ENCODE measurements at places on chromosomes 13 and 19.

GRCh38 chr19:43552198-43552450 is 19.1 kb downstream of the ZNF575 start:
- H3K27me3 ChIP-seq, result no peaks in the 10 kb centered on the region
- H3K4me3 ChIP-seq, result no peak overlapping the region
- no peak for DNase-seq

GRCh38 chr19:55418185-55418584 is 10.6 kb upstream of the UBE2S start:
- no peak overlapping the region for H3K27ac ChIP-seq
- H3K4me3 ChIP-seq, result no peak overlapping the region
- H3K27me3 ChIP-seq, result no peaks in the 10 kb centered on the region
- H3K36me3 ChIP-seq, result no peaks in the 10 kb centered on the region

- no peak overlapping the region for H3K4me3 ChIP-seq
- peaks cover 22% of the 10 kb centered on the region for H3K36me3 ChIP-seq
- no peaks in the 10 kb centered on the region for H3K27me3 ChIP-seq
- H3K4me1 ChIP-seq, result no peaks in the 10 kb centered on the region
Observed at GRCh38 chr19:12224676-12225075, 61.8 kb downstream of the ZNF136 start.

DNA sequence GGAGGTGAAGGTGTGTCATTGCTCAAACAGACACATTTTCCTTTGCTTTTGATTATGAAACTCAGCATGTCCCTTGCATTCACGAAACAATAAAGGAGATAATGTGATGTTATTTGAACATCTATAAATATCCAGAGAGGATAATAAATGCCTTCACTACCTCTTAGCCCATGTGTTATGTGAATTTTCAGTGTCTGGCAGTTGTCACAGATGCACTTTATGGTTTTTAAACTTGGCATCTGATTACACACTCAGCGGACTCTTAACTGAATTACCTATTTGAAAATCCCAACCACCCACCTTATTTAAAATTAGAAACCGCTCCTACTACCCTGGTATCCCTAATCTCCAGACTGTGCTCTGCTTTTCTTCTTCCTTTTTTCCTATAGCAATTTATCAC is 254.2 kb downstream of the COG6 start:
- H3K36me3 ChIP-seq, result no peaks in the 10 kb centered on the region
- H3K4me3 ChIP-seq, result no peak overlapping the region
- no peak for DNase-seq

- no peaks in the 10 kb centered on the region for H3K4me1 ChIP-seq
- DNase-seq, result peak; percentile 73
- no peaks in the 10 kb centered on the region for H3K27me3 ChIP-seq
- no peaks in the 10 kb centered on the region for H3K36me3 ChIP-seq
- H3K27ac ChIP-seq, result no peak overlapping the region
Observed at GRCh38 chr19:8224394-8225145, 15.4 kb downstream of the CERS4 start.

GRCh38 chr19:48487544-48487943 is 18.4 kb downstream of the CYTH2 start:
- H3K36me3 ChIP-seq, result no peaks in the 10 kb centered on the region
- H3K27ac ChIP-seq, result peak overlapping the region; percentile 71
- no peak for DNase-seq
- peaks cover 16% of the 10 kb centered on the region for H3K4me1 ChIP-seq
- no peak overlapping the region for H3K4me3 ChIP-seq

- peaks cover 17% of the 10 kb centered on the region for H3K36me3 ChIP-seq
- DNase-seq, result no peak
- H3K4me1 ChIP-seq, result no peaks in the 10 kb centered on the region
- H3K27me3 ChIP-seq, result no peaks in the 10 kb centered on the region
Observed at GRCh38 chr13:73018336-73018735, 40.5 kb upstream of the KLF5 start.

DNA sequence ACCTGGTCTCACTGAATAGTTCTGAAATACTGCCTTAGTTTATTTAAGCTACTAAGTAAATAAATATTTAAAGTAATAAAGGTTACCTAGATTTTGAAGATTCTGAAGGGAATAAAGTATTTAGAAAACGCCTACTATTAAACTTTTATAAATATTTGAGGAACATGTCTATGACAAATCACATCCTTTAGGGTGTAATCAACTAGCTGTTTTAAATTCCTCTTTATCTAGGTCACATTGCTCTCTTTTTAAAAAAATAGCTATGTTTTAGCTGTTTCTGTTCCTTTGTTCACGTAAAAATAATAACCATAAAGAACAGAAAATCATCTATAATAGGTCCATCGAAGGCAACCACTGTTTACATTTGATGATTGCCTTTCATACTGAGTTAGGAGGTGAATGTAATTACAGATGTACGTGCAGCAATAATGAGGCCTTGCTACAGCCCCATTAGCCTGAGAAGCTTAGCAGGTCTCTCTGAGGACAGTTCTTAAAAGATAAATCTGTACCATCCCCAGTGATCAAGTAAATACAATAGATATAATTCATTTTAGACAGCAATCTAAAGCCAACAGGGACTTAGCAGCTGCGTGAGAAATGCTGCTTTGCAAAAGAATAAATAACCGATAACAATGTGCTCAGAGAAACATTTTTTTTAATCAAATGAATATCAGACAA is 449.5 kb downstream of the LIG4 start:
- DNase-seq, result no peak
- H3K4me1 ChIP-seq, result no peaks in the 10 kb centered on the region
- no peak overlapping the region for H3K4me3 ChIP-seq
- H3K27me3 ChIP-seq, result no peaks in the 10 kb centered on the region
- H3K27ac ChIP-seq, result no peak overlapping the region
- no peaks in the 10 kb centered on the region for H3K36me3 ChIP-seq

DNA sequence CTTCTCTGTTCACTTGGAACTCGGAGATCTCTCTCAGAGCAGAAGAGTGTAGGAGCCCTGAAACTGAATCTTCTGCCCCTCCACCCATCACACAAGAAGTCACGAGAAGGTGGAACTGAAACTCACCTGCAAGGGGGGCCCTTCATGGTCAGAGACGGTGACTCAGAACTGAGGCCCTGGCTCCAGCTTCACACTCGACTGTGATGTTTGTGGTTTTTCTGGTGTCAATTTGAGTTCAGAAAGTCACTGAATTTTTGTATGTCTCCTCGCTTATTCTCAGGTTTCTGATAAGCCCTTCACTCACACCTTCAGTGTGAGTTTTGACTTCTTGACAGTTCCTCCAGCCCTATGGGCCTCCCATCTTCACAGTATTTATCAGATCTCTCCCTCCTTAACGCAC is 23.1 kb downstream of the SIGLEC5 start:
- no peaks in the 10 kb centered on the region for H3K4me1 ChIP-seq
- DNase-seq, result no peak
- no peak overlapping the region for H3K4me3 ChIP-seq
- H3K36me3 ChIP-seq, result no peaks in the 10 kb centered on the region
- no peaks in the 10 kb centered on the region for H3K27me3 ChIP-seq

- H3K4me3 ChIP-seq, result no peak overlapping the region
- no peaks in the 10 kb centered on the region for H3K36me3 ChIP-seq
- no peak overlapping the region for H3K27ac ChIP-seq
- no peaks in the 10 kb centered on the region for H3K4me1 ChIP-seq
- no peaks in the 10 kb centered on the region for H3K27me3 ChIP-seq
Observed at GRCh38 chr13:101146101-101146898, 270.0 kb downstream of the NALCN start.

DNA sequence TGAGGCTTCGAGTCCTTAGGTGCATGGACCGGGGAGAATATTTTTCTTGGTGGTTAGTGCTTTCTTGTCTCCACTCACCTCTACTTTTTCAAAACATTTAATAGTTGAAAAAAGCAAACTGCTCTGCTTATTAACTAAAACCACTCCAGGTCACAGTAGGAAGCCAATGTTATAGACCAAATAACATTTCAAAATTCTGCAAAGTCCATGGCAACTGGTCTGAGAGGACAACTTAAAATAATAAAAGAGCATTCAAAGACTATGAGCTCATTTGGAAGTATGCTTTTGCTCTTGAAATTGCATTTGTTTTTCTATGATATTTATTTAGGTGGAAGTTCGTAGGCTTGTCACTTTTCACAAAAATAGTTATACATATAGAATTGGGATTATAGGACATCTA is 483.0 kb downstream of the DCT start:
- no peak overlapping the region for H3K27ac ChIP-seq
- no peak for DNase-seq
- no peaks in the 10 kb centered on the region for H3K36me3 ChIP-seq

GRCh38 chr13:65529541-65529940 is 1700.6 kb downstream of the PCDH9 start:
- DNase-seq, result no peak
- H3K36me3 ChIP-seq, result no peaks in the 10 kb centered on the region
- H3K4me1 ChIP-seq, result no peaks in the 10 kb centered on the region
- no peak overlapping the region for H3K27ac ChIP-seq
- no peak overlapping the region for H3K4me3 ChIP-seq

DNA sequence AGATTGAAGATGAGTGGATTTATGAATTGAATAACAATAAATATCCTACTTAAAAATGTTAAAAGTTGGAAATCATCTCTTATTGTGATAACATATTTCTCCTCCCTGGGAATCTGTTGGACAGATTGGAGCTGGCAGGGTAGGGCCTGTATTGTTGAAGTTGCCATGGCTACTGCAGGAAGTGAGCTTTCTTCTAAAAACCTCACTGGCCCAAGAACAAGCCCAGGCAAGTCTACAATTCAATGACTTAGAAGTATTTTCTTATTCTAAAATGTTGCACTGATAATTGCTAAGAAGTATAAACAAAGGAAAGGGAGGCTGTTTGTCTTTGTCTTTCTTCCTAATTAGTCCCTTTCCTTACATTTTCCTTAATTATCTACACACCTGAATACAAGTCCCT is 112.1 kb downstream of the DLEU7 start:
- no peak overlapping the region for H3K27ac ChIP-seq
- H3K27me3 ChIP-seq, result no peaks in the 10 kb centered on the region
- H3K4me1 ChIP-seq, result no peaks in the 10 kb centered on the region
- no peak for DNase-seq

DNA sequence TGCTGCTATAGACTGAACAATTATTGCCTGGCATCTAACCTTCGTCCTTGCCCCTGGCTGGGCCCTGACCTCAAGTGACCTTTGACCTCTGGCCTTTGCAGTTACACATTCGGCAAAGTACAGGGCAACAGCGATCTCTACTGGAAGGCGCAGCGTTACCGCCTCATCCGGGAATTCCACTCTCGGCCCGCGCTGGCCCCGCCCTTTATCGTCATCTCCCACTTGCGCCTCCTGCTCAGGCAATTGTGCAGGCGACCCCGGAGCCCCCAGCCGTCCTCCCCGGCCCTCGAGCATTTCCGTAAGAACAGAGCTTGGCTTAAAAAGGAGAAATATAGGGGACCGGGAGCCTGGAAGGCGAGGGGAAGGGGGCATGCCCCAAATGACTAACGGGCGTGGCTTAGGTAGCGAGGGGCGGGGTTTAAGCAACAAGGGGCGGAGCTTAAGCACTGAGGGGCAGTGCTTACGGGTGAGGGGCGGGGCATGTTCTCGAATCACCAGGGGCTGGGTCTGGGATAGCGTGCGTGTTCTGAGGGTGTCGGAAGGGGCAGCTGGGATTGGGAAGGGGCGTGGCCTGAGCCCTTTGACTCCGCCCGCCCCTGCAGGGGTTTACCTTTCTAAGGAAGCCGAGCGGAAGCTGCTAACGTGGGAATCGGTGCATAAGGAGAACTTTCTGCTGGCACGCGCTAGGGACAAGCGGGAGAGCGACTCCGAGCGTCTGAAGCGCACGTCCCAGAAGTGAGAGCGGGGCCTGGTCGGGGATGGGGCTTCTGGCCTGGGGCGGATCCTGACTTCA is 52.7 kb downstream of the TRPM4 start:
- no peaks in the 10 kb centered on the region for H3K27me3 ChIP-seq
- H3K4me3 ChIP-seq, result peak overlapping the region; percentile 19

GRCh38 chr13:64457976-64458375 is 2772.2 kb downstream of the PCDH9 start:
- no peaks in the 10 kb centered on the region for H3K36me3 ChIP-seq
- no peak overlapping the region for H3K27ac ChIP-seq
- no peak overlapping the region for H3K4me3 ChIP-seq

GRCh38 chr13:90846936-90847335 is 500.6 kb upstream of the MIR17HG start:
- no peak overlapping the region for H3K4me3 ChIP-seq
- DNase-seq, result no peak
- H3K27me3 ChIP-seq, result no peaks in the 10 kb centered on the region
- H3K36me3 ChIP-seq, result no peaks in the 10 kb centered on the region
- no peaks in the 10 kb centered on the region for H3K4me1 ChIP-seq

GRCh38 chr13:109954441-109954840 is 168.1 kb upstream of the IRS2 start:
- H3K27me3 ChIP-seq, result no peaks in the 10 kb centered on the region
- H3K36me3 ChIP-seq, result no peaks in the 10 kb centered on the region
- no peaks in the 10 kb centered on the region for H3K4me1 ChIP-seq
- no peak overlapping the region for H3K4me3 ChIP-seq
- H3K27ac ChIP-seq, result no peak overlapping the region

GRCh38 chr19:2724148-2724557 is 3.0 kb upstream of the DIRAS1 start:
- peaks cover 33% of the 10 kb centered on the region for H3K4me1 ChIP-seq
- H3K27ac ChIP-seq, result no peak overlapping the region
- H3K4me3 ChIP-seq, result no peak overlapping the region

DNA sequence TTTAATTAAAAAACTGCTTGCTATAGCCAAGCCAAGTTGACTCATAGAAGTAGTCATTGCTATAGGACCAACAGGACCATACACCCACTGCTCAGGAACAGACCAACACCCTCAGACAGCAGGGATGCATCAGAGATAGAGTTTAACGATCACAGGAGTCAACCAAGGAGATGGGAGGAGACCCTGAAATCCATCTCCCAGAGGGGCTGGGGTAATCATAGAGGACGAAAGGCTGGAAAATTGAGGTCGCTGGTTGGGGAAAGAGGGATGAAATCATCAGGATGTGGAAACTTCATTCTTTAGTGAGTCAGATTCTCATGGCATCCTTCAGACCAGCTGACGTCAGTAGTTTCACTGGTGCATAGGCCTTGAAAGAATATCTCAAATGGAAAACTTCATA is 160.4 kb upstream of the GPC6 start:
- no peak overlapping the region for H3K27ac ChIP-seq
- no peaks in the 10 kb centered on the region for H3K36me3 ChIP-seq
- DNase-seq, result no peak
- H3K4me1 ChIP-seq, result no peaks in the 10 kb centered on the region
- no peak overlapping the region for H3K4me3 ChIP-seq

- no peak overlapping the region for H3K4me3 ChIP-seq
- peaks cover 18% of the 10 kb centered on the region for H3K36me3 ChIP-seq
- H3K4me1 ChIP-seq, result peaks cover 26% of the 10 kb centered on the region
- H3K27me3 ChIP-seq, result no peaks in the 10 kb centered on the region
Observed at GRCh38 chr19:5091018-5091683, 122.2 kb downstream of the KDM4B start.

GRCh38 chr13:92251671-92252210 is 853.3 kb downstream of the GPC5 start:
- no peak overlapping the region for H3K27ac ChIP-seq
- DNase-seq, result no peak
- no peaks in the 10 kb centered on the region for H3K4me1 ChIP-seq
- no peaks in the 10 kb centered on the region for H3K36me3 ChIP-seq
- H3K4me3 ChIP-seq, result no peak overlapping the region

GRCh38 chr13:94009701-94010100 is 469.8 kb downstream of the DCT start:
- H3K4me3 ChIP-seq, result no peak overlapping the region
- no peak for DNase-seq
- H3K27ac ChIP-seq, result no peak overlapping the region
- no peaks in the 10 kb centered on the region for H3K4me1 ChIP-seq

- no peaks in the 10 kb centered on the region for H3K4me1 ChIP-seq
- no peak for DNase-seq
- no peaks in the 10 kb centered on the region for H3K36me3 ChIP-seq
Observed at GRCh38 chr13:107139006-107139405, 571.1 kb upstream of the ARGLU1 start.

Measured in sigmoid colon (tissue), 7 donors.